ENCODE measurements at places on chromosomes 16 and 17.

DNA sequence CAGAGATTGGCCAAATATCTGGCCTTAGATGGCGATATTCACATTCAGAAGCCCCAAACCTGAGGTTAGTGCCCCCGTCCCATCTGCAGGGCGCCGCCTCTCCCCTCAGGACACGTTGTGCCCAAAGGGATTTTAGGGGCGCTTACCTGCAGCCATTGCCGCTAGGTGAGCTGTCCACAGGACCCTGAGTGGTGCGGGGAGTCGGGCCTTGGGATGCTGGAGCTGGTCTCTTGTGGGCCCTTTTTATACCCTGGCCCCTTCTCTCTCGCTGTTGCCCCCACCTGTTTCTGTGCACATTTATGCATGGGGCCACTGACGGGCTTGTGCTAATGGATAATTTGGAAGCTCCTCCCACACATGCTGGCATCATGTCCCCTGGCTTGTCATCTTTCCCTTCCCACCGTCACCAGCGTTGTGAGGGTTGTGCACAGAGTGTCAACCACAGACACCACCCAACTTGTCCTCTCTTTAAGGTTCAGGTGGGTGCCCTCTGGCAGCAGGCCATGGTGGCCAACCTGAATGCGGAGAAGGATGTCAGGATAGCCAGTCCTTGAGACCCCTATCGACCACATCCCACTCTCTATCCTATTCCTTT, at the start of gene CSHL1:
TSS of gene CSHL1 (minus strand) at position 218 of the 595 bp plus-strand sequence. CDS start at position 156, 62 bp downstream.
- no peak for DNase-seq

DNA sequence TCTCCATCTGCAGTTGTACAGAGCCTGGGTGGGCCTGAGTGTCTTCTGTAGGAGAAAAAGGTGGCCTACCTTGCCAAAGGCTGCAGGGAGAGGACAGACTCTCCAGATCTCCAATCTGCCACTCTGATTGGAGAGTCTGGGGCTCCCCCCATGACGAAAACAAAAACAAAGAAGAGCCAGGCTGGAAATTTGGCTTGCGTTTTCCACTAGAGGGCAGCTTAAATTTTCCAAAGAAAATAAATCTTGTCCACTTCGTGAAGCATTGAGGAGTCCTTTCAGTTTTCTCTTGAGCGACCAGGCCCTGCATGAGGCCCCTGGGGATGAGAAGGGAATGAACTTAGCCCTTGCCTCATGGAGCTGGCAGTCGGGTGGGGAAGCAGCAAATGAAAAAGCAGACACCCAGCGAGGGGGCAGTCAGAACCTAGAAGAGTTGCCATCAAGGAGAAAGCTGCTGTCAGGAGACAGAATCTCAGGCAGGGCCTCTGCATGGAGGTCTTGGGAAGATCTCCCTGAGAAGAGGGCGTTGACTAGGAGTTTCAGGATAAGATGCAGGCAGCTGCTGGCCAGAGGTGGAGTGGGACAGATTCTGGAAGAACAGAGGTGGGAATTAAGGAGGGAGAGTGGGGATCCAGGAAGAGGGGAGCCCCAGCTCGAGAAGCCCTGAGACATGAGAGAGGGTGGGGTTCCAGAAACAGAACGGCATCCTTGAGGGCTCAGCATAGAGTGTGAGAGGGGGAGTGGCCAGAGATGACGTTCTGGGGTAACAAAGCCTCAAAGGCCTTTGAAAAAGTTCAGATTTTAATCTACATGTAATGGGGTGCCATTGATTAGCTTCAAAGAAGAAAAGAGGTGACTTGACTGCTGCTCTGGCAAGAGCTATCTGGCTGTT, 8.4 kb upstream of the SHCBP1 start:
- DNase-seq = peak; percentile 48

DNA sequence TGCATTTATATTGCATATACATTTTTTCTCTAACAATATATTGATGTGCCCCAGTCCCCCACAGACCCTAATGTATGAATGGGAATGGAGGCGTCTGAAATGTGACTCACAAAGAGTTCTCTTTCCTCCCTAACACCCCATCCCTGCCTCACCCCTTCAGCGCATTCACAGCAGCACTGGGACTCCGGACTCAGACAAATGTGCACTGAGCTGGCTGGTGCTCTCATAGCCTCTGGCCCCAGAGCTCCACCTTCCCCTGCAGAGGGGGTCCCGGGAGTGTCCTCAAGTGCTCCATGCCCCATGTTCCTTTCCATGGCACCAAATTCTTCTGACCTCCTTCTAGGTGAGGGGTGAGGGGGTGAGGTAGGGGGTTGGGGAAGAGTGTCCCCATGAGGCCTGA, 20.6 kb downstream of the NPTX1 start:
- DNase-seq = no peak

DNA sequence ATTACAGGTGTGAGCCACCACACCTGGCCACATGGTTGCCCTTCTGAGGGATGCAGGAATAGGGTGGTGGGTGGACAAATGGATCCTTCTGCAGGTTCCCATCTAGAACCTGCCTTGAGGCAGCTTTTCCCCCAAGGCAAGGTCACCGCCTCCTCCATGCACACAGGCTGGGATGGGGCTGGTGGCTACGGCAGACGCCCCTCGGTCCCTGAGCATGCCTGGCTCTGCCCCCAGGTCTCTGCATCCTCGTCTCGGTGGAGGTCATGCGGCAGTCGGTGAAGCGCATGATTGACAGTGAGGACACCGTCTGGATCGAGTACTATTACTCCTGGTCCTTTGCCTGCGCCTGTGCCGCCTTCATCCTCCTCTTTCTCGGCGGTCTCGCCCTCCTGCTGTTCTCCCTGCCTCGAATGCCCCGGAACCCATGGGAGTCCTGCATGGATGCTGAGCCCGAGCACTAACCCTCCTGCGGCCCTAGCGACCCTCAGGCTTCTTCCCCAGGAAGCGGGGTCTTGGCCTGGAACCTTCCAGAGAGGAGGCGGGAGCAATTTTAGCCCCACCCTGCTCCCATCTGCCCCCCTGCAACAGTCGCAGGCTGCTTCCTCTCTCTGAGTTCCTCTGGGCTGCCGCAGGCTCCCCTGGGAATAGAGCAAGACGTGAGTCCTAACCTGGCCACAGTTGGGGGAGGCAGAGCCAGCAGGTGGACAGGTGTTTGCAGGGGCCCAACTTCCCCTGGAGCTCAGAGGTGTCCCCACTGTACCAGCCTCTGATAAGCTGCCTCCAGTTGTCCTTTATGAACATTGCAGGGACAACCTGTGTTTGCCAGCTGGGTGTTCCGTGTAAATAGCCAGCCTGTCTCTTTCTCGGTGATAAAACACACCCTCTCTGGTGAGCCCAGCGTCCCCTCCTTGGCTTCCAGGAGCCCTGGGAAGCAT, 11.7 kb downstream of the CACNG1 start:
- DNase-seq = no peak

GRCh38 chr16:86015606-86016005, 116.6 kb downstream of the IRF8 start:
- no peak for DNase-seq

- no peak for DNase-seq
Measured at GRCh38 chr16:58009856-58010416, 8.7 kb downstream of the USB1 start.

- no peak for DNase-seq
Measured at GRCh38 chr16:11196286-11196828, 59.6 kb downstream of the SOCS1 start.

GRCh38 chr17:65345261-65346005, 208.3 kb downstream of the RGS9 start:
- peak; percentile 58 for DNase-seq

- no peak for DNase-seq
Measured at GRCh38 chr16:11354407-11354732, 9.1 kb downstream of the RMI2 start.

DNA sequence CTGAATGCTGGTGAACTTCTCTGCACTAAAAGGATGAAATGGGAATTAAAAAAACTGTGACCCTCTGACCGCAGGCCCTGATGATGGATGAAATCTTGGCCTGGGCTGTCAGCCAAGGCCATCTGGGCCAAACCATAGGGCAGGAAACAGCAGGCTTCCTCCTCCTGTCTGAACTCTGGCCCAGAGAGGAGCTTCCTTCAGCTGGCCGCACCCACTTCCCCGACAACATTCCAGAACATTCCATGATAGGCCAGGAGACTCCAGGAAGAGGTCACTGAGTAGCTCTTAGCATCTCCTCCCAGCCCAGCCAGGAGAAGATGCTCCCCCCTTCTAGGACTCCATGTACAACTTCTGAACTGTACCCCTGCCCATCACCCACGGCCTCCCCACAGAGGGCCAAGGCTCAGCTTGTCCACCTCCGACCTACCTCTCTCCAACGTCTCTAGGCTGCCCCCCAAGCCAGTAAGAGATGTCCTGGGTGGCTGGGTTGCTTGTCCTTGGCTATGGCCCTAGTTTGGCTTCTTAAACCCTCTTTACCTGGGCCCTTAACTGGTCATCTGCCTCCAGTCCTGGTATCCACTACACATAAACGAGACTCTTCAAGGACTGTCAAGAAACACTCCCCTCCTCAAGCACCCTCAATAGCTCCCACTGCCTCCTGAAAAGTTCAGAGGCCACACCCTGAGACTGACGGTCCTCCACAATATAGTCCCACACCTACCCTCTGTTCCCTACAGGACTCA, 1.7 kb downstream of the RPH3AL start:
- DNase-seq = peak; percentile 73
